Vagina (tissue), 2 donors: ENCODE measurements at places on chromosomes 2 and 18.

DNA sequence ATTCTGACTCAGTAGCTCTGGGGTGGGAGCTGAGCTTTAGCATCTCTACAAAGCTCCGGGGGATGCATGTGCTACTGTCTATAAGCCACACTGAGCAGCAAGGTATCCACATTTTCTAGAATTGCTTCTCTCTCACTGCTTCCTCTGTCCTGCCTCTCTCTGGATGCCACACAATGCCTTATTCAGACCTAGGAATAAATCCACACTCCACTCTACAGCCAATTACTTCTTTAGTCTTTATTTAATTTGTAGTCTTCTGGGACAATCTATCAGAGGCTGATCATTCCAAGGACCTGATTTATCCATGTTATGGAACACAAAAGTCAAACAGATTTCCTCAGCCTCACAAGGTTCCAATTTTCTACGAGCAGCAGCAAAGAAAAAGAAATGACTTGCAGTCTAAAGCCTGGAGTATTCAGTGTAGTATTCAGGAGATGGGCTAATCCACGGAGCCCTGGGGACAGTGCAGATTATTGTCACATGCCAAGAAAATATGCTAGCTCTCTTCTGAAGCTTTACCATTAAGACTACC, 4.4 kb downstream of the BCL2 start:
- DNase-seq = no peak

DNA sequence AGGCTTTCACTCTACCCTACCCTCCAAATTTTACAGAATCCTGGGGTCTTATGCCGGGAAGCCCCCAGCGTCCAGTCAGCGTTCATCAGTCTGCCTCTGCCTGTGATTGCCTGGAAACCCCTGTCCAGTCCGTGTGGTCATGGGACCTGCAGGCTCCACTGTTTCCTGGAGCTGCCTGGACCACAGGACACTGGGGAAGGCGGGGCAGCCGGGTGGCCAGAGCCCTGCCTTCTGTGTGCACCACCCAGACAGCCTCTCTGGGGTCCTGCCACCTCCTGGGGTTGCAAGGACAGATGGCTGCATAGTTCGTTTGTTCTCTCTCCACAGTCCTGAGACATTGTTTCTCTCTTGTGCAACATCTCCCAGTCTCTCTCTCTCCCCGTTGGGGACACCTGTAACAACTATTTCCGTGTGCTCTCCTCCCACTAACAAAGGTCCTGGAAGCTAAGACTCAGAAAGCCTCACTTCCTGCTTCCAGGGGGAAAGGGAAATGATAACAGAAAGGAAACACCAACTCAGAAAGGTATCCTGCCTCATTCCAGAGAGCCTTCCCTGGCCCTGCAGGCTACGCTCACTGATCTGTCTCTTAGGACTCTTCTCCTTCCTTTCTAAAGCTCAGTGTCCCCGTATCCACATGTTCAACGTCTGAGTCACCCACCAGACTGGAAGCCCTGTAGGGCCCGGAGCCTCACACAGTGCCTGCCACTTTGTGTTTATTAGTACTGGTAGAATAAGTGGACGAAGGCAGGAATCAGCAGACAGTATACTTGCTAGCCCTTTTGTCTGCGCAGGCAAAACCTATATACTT, 192.8 kb upstream of the RAB12 start:
- no peak for DNase-seq

GRCh38 chr2:233152541-233152940, 92.4 kb downstream of the INPP5D start:
- no peak for DNase-seq

GRCh38 chr2:4020153-4020552, 316.8 kb downstream of the DCDC2C start:
- no peak for DNase-seq

DNA sequence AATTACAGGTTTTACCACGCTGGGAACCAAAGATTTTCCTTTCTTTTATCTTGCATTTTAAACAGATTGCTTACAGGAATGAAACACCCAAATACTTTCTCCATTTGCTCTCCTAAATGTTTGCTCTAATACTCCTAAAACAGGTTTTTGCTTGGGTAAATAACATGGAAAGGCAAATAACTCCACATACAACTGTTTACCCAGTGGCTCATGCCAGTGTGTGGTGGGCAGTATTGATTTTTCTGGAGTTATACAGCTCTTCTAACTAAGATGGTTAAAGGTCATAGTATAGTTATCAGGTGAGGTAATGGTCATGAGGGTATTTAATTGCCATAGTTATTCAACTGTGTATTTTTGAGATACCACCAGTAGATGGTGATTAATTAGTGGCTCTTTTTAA, 61.2 kb upstream of the RAB27B start:
- no peak for DNase-seq

DNA sequence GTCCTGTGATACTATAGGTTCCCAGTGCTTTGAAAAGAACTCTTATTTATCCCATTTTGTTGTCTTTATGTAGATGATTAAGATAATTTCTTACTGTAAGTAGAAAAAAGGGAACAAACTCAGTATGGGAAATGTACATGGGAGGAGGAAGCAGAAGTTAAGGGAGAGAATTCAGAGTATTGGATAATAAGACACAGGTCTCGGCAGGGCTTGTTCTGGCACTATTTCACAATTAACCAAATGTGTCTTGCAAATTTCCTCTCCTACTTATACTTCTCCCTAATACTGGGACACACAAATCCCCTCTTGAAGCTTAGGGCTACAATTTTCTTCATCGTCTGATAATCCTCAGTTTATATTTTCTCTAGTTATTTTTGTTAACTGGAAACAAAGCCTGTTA, 744.0 kb downstream of the ADCYAP1 start:
- DNase-seq = no peak

- no peak for DNase-seq
These were observed 657.3 kb upstream of the PIK3C3 start for GRCh38 chr18:41297740-41298139.
